ENCODE measurements at places on chromosomes 2 and 18. TPM values are rescaled to one million over a fixed set of nuclear protein-coding genes. Genes with fewer than 3 reads are reported as not detected.

- H3K27me3 ChIP-seq, result no peaks in the 10 kb centered on the region
- DNase-seq, result no peak
- no peak overlapping the region for H3K4me3 ChIP-seq
- no peak overlapping the region for H3K27ac ChIP-seq
Measured at GRCh38 chr18:60962625-60963024, 370.6 kb upstream of the CDH20 start.

DNA sequence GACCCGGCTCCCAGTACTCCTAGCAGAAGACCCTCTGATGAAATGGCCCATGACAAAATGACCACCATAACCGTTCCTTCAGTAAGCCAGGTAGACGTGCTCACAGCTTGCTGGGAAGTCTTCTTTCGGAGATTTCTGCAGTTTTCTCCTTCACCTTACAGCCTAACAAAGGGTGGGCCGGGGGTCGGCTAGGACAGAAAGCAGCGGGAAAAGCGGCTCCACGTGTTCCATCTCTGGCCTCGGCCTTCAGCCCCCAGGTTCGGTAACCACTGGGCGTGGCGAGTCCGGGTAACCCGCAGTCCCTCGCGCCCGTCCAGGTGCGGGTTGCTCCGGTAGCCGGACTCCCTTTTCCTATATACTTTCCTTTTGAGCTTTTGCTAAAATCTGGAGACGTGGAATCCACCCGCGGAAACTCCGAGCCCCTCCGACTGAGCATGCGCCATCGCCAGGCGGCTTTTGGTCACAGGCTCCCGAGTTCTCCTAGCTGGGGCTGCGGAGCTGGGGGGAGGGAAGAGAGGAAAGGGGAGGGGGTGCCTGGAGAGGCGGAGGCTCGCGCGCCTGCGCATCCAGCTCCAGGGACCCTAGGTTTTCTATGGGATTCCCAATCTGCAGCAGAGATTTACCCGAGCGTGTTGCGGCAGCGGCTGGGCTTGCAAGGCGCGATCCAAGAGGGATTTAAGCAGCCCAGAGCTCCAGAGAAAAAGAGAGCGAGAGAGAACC is at the start of gene VSNL1:
TSS of gene VSNL1 (plus strand) at position 604 of the 720 bp plus-strand sequence. CDS start 51,379 bp downstream, outside the sequence.
- H3K27ac ChIP-seq, result peak within 1 kb of the TSS; percentile 69
- no peaks in the 10 kb centered on the region for H3K27me3 ChIP-seq
- peaks cover 10% of the 10 kb centered on the region for H3K4me1 ChIP-seq
- peak; percentile 99 for DNase-seq
- H3K4me3 ChIP-seq, result peak within 1 kb of the TSS; percentile 64

GRCh38 chr2:174760845-174761473 is 3.3 kb downstream of the CHRNA1 start:
- no peaks in the 10 kb centered on the region for H3K4me1 ChIP-seq
- H3K27ac ChIP-seq, result no peak overlapping the region
- H3K4me3 ChIP-seq, result no peak overlapping the region
- no peaks in the 10 kb centered on the region for H3K27me3 ChIP-seq
- no peaks in the 10 kb centered on the region for H3K36me3 ChIP-seq

DNA sequence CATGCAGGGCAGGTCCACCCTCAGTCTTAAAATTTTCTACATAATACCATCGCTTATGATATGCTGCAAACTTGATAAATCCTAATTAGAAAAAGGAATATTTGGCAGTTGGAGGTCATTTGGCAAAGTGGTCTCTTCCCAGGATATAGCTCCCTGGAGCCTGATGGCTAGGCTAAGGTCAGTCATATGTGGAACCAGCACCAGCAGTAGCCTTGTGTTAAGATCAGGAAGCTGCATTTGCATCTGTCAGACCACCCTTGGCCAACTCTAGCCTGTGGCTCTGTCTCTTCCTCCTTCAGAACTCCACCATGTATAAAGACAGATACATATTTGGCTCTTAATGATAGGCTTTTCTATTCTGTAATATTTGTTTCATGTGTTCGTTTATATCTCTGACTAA is 5.4 kb upstream of the HK2 start:
- no peak for DNase-seq
- H3K4me3 ChIP-seq, result no peak overlapping the region
- H3K36me3 ChIP-seq, result no peaks in the 10 kb centered on the region
- H3K4me1 ChIP-seq, result peaks cover 5% of the 10 kb centered on the region
- H3K27me3 ChIP-seq, result no peaks in the 10 kb centered on the region

GRCh38 chr2:100064165-100064564 is 78.2 kb downstream of the AFF3 start:
- no peak overlapping the region for H3K4me3 ChIP-seq
- no peaks in the 10 kb centered on the region for H3K4me1 ChIP-seq
- H3K27ac ChIP-seq, result no peak overlapping the region
- no peak for DNase-seq
- no peaks in the 10 kb centered on the region for H3K36me3 ChIP-seq

DNA sequence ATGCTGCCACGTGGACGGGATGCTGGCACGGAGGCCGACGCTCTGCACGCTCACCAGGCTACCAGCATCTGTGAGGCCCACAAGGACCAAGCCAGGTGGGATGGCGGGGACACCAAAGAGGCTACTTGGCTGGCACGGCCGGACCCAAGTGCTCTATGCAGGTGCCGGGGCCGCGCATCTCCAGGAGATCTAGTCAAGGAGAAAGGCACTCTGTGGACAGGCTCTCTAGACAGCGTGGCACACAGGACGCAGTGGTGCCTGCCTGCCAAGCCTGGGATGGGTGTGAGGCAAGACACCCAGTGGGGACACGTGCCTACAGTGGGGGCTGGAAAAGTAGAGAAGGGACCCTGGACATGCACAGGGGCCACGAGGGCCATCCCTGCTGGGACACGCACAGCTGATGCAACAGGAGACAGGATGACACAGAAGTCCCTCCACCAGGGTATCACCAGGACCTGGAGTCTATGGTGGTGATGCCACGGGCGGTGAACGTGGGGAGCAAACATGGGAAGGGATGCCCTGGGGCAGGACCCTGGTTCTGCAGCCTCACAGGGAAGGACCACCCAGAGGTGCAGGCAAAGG is 28.5 kb downstream of the ZNF516 start:
- peaks cover 13% of the 10 kb centered on the region for H3K4me1 ChIP-seq
- H3K36me3 ChIP-seq, result no peaks in the 10 kb centered on the region
- H3K27me3 ChIP-seq, result no peaks in the 10 kb centered on the region
- H3K4me3 ChIP-seq, result no peak overlapping the region
- no peak for DNase-seq

GRCh38 chr2:133314795-133315194 is 253.5 kb downstream of the NCKAP5 start:
- H3K4me3 ChIP-seq, result no peak overlapping the region
- H3K36me3 ChIP-seq, result no peaks in the 10 kb centered on the region
- H3K27me3 ChIP-seq, result no peaks in the 10 kb centered on the region
- peaks cover 12% of the 10 kb centered on the region for H3K4me1 ChIP-seq
- no peak overlapping the region for H3K27ac ChIP-seq
- DNase-seq, result no peak

DNA sequence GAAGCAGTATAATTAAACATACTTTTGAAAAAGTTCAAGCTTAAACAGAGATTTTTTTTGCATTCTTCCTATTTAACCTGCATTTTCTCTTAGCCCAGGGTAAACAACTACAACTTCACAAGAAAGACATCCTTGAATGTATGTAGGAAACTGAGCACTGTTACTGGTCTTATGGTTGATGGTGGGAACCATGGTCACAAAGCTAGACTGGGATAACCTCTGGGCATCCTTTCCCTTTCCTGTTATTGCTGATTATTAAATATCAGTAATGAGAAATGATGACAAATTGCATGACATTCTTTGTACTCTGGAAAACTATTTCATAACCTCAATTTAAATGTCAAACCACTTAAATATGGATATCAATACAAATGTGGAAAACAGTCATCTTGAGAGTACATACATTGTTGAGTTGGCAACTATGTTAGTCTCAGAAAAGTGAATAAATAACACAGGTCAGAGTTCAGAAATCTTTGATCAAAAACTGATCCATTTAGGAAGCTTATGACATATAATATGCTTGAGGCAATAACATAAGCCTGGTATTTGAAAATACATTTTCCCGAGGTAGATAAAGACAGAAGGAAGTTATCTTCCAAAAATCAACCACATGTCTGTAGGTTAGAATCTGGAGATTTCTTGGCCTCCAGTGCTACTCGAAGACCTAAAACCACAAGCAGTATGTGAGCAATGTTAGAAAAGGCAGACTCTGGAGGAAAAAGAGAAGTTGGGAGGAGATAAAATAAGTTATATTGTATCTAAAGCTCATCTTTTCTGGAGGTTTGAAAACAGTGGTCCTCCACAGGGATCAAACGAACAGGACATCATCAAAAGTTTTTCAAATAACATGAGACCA is 65.2 kb upstream of the ST8SIA5 start:
- H3K36me3 ChIP-seq, result peaks cover 8% of the 10 kb centered on the region
- H3K4me3 ChIP-seq, result no peak overlapping the region
- DNase-seq, result no peak
- no peaks in the 10 kb centered on the region for H3K27me3 ChIP-seq
- no peak overlapping the region for H3K27ac ChIP-seq

GRCh38 chr2:237870754-237871651 is 11.6 kb downstream of the RAMP1 start:
- H3K4me3 ChIP-seq, result no peak overlapping the region
- no peak for DNase-seq
- no peak overlapping the region for H3K27ac ChIP-seq
- no peaks in the 10 kb centered on the region for H3K36me3 ChIP-seq
- H3K4me1 ChIP-seq, result peaks cover 3% of the 10 kb centered on the region

DNA sequence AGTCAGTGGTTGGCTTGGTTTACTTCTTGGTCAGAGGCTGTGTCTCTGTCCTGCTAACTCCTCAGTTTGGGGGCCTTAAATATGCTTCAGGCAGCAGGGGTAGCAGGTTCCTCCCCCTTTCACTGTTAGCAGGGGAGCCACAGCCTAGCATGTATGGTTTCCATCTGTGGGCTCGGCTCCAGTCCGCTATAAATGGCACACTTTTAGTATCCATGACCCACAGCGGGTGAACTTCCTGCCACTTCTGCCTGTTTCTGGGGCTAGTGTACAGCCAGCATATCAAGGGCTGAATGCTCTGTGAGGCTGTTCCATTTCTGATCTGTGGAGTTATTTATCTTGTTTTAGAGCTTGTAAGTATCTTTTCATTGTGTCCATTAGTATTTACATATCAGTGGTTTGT is 58.3 kb downstream of the MRPL33 start:
- H3K4me1 ChIP-seq, result no peaks in the 10 kb centered on the region
- H3K27me3 ChIP-seq, result no peaks in the 10 kb centered on the region
- peak; percentile 46 for DNase-seq
- H3K27ac ChIP-seq, result no peak overlapping the region
- H3K4me3 ChIP-seq, result no peak overlapping the region
- no peaks in the 10 kb centered on the region for H3K36me3 ChIP-seq

DNA sequence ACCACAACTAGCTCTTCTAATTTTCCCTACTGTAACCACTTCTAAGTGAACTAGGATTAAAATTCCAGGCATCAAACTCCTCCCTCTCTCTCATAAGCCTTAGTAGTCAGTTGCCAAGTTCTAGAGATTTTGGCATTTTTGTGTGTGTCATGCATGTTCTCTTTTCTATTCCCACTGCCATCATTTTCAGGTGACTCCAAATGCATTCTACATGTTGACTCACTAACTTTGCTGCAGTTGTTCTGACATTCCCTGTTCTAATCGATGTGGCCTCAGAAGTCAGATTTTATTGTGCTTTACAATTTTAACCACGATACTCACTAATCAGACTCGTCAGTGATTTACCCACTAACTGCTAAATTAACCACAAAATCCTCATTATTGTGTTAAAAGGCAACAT is 13.3 kb downstream of the DSC1 start:
- H3K4me1 ChIP-seq, result no peaks in the 10 kb centered on the region
- no peak overlapping the region for H3K27ac ChIP-seq
- H3K27me3 ChIP-seq, result no peaks in the 10 kb centered on the region

DNA sequence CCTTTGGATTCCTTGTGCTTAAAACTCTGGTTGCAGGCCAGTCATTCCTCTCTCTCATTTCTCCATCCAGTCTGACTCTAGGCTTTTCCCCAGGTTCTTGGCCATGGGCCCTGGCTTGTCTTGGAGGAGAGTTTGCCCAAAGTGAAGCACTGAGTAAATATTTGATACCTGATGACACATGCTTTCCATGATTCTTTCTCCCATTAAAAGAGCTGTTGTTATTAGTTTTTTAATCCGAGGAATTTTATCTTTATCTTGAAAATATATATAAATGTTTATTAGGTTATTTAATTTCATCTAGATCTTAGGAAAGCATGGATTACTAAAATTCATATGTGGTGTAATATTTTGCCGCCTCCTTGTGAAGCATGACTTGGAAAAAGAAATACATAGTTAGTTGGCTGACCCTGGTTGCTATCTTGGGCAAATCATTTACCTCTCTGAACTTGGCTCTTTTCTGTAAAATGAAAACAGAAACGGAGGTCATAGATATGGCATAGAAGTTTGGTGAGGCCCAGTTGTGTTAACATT is 650.1 kb downstream of the SLC4A3 start:
- no peak overlapping the region for H3K4me3 ChIP-seq
- no peaks in the 10 kb centered on the region for H3K27me3 ChIP-seq
- H3K36me3 ChIP-seq, result no peaks in the 10 kb centered on the region
- no peak for DNase-seq

DNA sequence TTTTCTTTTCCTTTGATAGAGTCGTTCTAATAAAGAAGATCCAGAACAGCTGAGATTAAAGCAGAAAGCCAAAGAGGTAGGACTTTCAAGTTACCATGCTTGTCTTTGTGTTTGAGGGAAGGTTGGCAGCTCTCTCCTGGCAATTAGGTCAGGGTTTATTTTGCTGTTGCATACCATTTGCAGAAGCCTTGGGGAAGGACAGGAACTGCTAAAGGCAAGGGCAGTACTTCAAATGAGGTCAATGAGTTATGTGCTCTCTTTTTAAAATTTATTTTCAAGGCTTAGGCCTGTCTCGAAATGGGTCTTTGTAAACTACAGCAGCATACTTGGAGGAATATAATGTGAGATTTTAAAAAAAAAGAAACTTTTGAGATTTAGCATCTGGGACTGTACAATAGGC is 108.9 kb downstream of the TAF4B start:
- H3K27ac ChIP-seq, result no peak overlapping the region
- H3K4me3 ChIP-seq, result no peak overlapping the region
- H3K27me3 ChIP-seq, result no peaks in the 10 kb centered on the region
- H3K4me1 ChIP-seq, result no peaks in the 10 kb centered on the region

- DNase-seq, result peak; percentile 72
- peaks cover 2% of the 10 kb centered on the region for H3K27me3 ChIP-seq
- H3K36me3 ChIP-seq, result peaks cover 4% of the 10 kb centered on the region
- H3K4me3 ChIP-seq, result peak overlapping the region; percentile 84
Measured at GRCh38 chr2:221570321-221570935, 1.7 kb downstream of the EPHA4 start.

GRCh38 chr2:191082321-191082720 is 68.3 kb upstream of the STAT1 start:
- no peak overlapping the region for H3K27ac ChIP-seq
- H3K4me3 ChIP-seq, result no peak overlapping the region
- no peaks in the 10 kb centered on the region for H3K36me3 ChIP-seq
- H3K27me3 ChIP-seq, result no peaks in the 10 kb centered on the region

SOS1 gene
- 37.8 TPM for total RNA-seq

MOB4 gene
- 38.0 TPM for total RNA-seq

C1QL2 gene
- total RNA-seq, result 0.98 TPM

ATP6V1B1 gene
- total RNA-seq, result 6.5 TPM

ST8SIA5 gene
- 24.8 TPM for total RNA-seq

TDRD15 gene
- not detected for total RNA-seq

IAH1 gene
- 54.9 TPM for total RNA-seq

SLC40A1 gene
- total RNA-seq, result 1.5 TPM

RAD51AP2 gene
- total RNA-seq, result 0.24 TPM

STPG4 gene
- 0.75 TPM for total RNA-seq

PSD4 gene
- 0.60 TPM for total RNA-seq

ACKR3 gene
- 0.31 TPM for total RNA-seq

EPAS1 gene
- 1.2 TPM for total RNA-seq

TMEM87B gene
- total RNA-seq, result 16.9 TPM

Measured in A673 (cell line).